AG04449 (cell line): ENCODE measurements at places on chromosomes 3 and 15.

- DNase-seq = peak; percentile 69
Observed at GRCh38 chr3:101936419-101937356, 87.4 kb downstream of the NFKBIZ start.

DNA sequence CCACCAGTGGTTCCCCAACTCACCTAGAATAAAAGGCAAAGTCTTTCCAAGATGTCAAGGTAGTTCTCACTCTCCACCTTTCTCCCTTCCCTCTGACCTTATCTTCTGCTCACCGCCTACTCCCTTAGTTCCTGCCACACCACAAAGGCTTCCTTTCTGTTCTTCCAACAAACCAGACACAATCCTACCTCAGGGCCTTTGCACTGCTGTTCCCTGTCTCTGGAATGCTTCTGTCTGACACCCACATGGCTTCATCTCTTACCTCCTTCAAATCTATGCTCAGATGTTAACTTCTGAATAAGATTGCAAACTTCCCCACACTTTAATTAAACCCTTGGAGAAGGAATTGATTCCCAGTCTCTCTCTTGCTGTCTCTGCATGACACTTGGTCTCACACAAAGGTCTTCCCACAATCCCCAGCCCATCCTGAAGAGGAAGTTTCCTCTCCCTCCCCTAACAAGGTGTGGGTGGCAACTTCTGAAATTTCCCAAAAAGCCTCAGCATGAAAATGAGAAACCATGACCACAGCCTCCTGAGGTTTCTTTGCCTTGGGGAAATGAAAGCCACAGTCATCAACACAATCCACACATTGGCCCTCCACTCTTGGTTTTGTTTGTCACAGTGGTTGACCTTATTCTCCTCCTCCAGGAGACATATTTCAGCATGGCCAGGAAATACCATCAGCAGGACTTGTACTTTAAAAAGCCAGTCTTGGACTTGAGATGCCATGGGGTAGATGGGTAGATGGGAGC, 3.0 kb upstream of the RYK start:
- DNase-seq = no peak

DNA sequence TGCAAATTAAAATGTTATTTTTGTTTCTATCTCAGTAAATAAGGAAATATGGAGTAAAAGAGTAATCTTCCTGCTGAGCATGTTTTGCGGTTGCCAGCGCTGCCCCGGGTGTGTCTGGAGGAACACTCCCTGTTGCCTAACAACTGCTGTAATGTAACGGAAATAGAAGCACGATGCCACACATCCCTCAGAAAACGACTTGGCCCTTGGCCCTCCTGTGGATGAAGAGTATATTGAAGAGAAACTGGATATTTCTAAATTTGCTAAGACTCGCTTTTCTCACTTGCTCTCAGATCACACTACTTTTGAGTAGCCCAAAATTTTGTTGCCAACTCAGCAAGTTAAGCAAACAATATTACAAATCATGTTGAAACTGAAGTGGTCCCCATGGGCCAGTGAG, 18.9 kb downstream of the CX3CR1 start:
- peak; percentile 67 for DNase-seq

DNA sequence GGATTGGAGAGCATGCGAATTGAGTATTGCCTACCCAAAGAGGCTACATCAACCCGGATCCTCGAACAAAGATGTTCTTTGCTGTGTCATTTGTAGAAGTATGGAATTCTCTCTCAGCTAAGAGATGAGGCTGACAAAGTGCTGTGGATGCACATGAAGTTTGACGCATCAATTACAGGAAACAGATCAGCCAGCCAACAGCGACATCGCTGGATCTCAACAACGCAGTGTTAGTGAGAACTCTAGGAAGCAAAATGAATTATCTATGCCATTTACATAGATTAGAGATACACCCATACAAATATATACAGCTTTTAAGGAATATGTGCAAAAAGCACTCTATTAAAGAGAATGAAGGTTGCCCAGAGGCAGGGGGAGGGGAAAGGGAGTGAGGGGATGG, 160.6 kb upstream of the RGMA start:
- no peak for DNase-seq

- DNase-seq = no peak
Observed at GRCh38 chr15:31302778-31303725, 23.6 kb upstream of the KLF13 start.

- DNase-seq = no peak
Observed at GRCh38 chr15:67009576-67010569, 55.5 kb upstream of the SMAD3 start.

DNA sequence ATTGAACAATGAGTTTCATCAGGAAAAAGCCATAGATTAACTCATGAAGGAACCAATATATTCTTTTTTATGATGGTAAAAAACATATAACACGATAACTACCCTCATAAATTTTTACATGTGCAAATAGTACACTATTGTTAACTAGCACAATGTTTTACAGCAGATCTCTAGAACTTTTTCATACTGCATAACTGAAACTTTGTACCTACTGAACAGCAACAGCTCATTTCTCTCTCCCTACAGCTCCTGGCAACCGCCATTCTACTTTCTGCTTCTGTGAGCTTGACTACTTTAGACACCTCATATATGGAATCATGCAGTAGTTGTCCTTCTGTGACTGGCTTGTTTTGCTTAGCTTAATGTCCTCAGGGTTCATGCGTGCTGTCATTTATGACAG, 235.4 kb downstream of the NFKBIZ start:
- no peak for DNase-seq

DNA sequence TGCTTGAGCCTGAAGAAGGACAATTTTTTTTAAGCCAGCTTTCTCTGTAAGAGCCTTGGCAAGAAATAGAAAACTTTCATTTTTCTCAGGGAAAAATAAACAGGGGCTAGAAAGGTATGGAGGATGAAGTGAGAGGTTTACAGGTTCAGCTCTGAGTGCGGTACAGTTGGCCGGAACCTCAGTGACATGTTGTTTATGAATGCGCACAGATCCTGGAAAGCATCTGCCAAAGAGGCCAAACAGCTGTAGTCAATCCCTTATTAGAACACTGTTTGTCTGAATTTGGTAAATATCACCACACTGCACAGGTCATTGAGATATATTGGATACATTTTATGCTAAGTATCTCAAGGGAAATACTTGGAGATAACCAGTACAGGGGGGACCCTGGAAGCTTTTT, 561.8 kb upstream of the MDFIC2 start:
- no peak for DNase-seq

DNA sequence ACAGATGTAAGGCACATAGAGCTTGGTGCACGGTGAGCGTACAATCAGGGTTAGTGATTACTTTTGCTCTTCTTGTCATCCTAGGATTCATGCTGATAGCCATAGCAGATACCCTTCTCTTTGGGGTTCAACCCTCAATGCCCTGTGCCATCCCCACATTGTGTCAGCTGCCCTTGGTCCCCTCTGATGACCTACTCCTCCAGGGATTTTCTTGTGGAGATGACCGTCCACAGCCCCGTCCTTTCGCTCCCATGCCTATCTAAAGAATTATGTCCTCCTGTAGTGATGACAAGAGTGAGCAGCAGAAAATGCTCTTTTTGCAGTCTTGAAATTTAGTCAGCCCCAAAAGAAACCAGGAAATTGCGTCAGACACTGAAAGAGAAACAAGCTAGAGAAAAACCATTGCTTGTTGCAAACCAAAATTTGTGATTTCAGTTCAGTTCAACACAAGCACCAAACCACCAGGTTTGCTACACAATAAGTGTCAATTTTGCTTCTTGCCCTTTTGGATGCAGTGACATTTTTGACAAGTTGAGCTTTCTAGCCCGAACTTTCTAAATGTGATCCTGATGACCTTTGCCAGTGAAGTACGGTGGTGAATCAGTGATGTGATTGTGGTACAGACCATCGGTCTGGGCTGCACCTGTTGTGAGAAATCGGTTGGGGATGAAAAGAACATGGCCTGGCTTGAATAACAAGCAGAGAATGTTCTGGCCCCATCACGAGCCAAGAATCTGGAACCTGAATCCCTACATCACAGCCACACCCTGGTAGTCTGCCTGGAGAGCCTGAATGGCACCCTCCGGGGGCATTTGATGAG, 41.3 kb downstream of the CMTM7 start:
- DNase-seq = no peak
